ENCODE measurements at places on chromosomes 5 and 9. TPM values are rescaled to one million over a fixed set of nuclear protein-coding genes. Genes with fewer than 3 reads are reported as not detected.

GRCh38 chr5:124504081-124504916 lies 242.1 kb downstream of the ZNF608 start:
- no peaks in the 10 kb centered on the region for H3K36me3 ChIP-seq
- no peaks in the 10 kb centered on the region for H3K27me3 ChIP-seq
- H3K4me3 ChIP-seq: no peak overlapping the region
- no peaks in the 10 kb centered on the region for H3K4me1 ChIP-seq

DNA sequence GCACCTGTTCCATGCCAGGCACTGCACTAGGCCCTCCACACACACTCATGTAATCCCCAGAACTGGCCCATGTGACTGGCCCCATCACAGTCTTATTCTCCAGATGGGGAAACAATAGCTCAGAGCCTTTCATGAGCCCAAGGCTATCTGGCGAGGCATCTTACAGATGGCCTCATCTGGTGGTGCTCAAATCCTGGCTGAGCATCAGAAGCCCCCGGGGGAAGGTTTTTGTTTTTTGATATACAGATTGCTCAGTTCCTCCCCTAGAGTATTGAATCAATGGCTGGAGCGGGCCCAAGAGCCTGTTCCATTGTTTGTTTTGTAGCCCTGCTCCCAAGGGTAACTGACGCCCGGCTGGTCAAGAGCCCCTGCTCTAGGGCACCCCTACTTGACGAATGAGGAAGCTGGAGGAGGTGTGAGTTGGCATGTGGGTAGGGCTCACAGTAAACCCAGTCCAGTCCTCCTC lies 145.3 kb upstream of the RAPGEF1 start:
- no peak overlapping the region for H3K27ac ChIP-seq
- no peaks in the 10 kb centered on the region for H3K4me1 ChIP-seq
- DNase-seq: no peak
- no peak overlapping the region for H3K4me3 ChIP-seq
- no peaks in the 10 kb centered on the region for H3K27me3 ChIP-seq

GRCh38 chr5:74948031-74948546 lies 81.9 kb upstream of the FAM169A start:
- no peaks in the 10 kb centered on the region for H3K36me3 ChIP-seq
- H3K4me3 ChIP-seq: no peak overlapping the region
- no peak for DNase-seq
- no peaks in the 10 kb centered on the region for H3K27me3 ChIP-seq
- peaks cover 3% of the 10 kb centered on the region for H3K4me1 ChIP-seq

Gene TERT
- not detected for total RNA-seq
